ENCODE measurements at places on chromosomes 16 and 17. TPM values are rescaled to one million over a fixed set of nuclear protein-coding genes. Genes with fewer than 3 reads are reported as not detected.

- DNase-seq: no peak
These were observed 29.6 kb downstream of the SGSM2 start for GRCh38 chr17:2366747-2367494.

GRCh38 chr17:61187038-61187437, 212.6 kb upstream of the TBX2 start:
- DNase-seq: no peak

Gene BICDL2
- not detected for total RNA-seq

Gene TEKT5
- 1.6 TPM for total RNA-seq

Gene CLCN7
- 29.3 TPM for total RNA-seq
